ENCODE measurements at places on chromosomes 4 and X.

DNA sequence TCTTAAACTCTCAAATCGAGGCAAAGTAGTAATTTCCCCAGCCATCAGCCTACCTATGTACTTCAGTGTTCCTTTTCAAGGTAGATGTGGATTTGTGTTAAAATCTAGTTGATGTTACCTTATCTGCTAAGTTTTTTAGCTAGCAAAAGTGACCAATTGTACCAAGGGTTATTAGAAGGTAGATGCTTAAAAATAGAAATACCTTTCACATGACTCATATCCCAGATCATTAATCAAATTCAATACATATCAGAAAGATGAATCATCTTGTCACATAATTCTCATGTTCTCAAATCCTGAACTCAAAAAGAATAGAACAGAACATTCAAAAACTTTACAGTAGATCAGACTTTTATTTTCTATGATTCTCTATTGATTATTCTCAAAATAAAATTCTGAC lies 3.5 kb downstream of the ENAM start:
- no peak for DNase-seq

GRCh38 chr4:75048208-75048879 lies 115.4 kb downstream of the PARM1 start:
- no peak for DNase-seq

DNA sequence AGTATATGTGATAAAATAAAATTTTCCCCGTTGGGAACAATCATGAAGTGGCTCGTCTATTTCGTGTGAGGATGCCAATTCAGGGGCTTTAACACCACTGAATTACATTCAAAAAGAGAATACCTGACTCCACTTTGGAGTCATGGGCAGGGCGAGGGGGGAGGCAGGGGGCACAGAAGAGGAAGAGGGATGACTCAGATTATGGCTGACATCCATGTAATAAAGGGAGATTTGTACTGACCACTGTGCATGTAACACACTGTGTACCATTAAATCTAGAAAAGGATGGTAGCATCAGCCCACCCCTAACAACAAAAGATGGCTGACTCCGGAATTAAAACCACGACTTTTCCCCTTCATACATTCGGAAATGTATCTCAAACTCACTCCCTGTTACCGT lies 1.3 kb downstream of the SLC9A7 start:
- no peak for DNase-seq

- DNase-seq, result no peak
Observed at GRCh38 chr4:54719378-54719777, 61.6 kb downstream of the KIT start.

- no peak for DNase-seq
Observed at GRCh38 chr4:181971973-181972372, 271.2 kb upstream of the TENM3 start.

GRCh38 chrX:117990438-117990837 lies 126.2 kb downstream of the KLHL13 start:
- DNase-seq, result no peak

DNA sequence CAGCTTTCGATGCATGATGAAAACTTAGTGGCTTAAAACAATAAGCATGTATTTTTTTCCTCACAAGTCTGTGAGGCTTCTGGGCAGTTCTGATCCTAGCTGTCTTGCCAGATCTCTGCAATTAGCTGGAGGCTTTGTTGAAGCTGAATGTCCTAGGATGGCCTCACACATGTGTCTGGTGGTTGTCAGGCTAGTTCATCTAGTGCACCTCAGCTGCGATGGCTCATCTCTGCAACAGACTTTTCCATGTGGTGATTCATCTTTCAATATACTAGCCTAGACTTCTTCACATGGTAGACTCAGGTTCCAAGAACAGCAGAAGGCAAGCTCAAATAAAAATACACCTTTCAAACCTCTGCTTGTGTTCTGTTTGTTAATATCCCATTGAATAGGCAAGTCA lies 66.5 kb upstream of the IL1RAPL1 start:
- no peak for DNase-seq

GRCh38 chr4:81919223-81919622 lies 447.5 kb upstream of the RASGEF1B start:
- DNase-seq, result peak; percentile 35

- DNase-seq, result no peak
Observed at GRCh38 chrX:150058728-150059127, 120.4 kb upstream of the EOLA2 start.

- peak; percentile 68 for DNase-seq
Observed at GRCh38 chr4:188976644-188977115, 837.4 kb downstream of the TRIML1 start.

Measured in MM.1S (cell line).